Fibroblast of skin of right quadriceps (primary cell): ENCODE measurements at places on chromosomes 12 and 14.

- no peak for DNase-seq
Measured at GRCh38 chr12:11712491-11712890, 63.0 kb downstream of the ETV6 start.

DNA sequence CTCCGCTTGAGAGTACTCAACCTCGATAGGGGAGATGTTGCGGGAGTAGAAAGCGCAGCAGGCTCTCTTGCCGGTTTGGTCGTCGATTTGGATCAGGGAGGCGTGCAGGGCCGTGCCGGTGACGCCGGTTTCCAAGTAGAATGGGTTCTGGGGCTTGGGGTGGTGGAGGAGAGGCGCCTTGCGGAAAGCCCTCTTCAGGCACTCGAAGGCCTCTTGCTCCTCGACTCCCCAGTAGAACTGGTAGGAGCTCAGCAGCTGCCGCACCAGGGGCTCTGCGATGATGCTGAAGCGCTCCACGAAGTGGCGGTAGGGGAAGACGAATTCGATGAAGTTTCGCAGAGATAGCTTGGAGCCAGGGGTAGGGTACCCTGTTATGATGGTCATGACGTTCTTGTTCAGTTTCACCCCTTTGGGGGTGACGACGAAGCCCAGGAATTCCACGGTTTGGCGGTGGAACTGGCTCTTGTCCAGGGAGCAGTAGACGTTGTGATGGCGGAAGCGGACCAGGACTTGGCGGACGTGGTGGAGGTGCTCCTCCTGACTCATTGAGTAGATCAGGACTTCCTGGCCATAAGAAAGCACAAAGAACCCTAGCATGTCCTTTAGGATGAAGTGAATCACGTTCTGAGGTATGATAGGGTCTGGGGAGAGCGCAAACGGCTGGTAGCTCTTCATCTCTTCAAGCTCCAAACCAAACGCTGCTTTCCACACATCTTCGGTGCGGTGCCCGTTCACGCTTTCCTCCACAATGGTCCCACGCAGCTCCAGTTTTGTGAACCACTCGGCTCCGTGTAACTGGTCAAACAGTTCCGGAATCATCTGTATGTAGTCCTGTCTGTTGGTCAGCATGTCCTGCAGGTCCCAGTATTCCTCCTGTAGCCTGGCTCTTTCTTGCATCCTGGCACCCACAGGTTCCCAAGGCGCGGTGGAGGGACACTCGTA lies 21.2 kb downstream of the RTL1 start:
- DNase-seq, result no peak

- DNase-seq, result no peak
Measured at GRCh38 chr12:71848212-71848611, 8.7 kb downstream of the TBC1D15 start.

DNA sequence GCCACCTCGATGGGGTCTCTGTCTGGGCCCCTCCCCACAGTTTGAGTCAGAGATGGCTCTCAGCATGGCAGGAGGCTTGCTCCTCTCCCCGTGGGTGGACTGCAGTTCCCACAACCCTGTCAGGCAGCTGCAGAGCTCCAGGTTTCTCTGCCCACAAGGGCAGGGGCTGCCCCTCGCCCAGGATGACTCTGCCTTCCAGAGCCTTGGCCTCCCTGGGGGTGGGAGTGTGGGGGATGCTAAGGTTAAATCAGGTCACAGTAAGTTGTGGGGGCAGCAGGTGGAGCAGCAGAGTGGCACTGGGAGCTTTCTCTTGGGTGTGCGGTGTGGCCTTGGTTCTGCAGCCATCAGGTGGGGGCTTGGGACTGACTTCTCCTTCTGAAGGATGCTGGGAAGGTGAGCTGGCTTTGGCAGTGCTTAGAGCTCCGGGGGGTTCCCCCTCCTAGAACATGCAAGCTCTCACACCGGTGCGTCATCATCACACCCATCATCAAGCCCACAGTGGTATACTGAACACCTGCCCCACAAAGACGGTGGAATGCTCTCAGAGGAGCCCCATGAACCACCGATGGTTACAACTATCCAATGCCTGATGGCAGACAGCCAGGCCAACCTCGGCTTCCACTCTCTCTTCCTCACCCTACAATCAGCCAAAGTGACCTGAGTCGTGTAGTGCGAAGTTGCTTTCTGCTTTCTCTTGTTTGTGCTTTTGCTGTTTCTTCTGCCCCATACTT lies 39.7 kb downstream of the ERH start:
- no peak for DNase-seq

DNA sequence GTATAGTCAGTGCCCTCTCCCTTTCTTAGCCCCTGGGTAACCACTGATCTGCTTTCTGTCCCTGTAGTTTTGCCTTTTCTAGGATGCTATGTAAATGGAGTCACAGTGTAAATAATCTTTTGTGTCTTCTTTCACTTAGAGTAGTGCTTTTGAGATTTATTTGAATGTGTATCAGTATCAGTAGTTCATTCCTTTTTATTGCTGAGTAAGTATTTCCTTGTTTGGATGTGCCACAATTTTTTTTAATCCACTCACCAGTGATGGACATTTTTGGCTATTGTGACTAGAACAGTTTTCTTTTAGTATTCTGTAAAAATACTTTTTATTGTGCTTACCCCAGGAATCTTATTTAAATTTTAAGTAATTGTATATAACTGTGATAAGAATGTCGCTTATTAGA lies 3.4 kb downstream of the MARK3 start:
- DNase-seq, result no peak

- DNase-seq, result no peak
Measured at GRCh38 chr14:92560106-92560865, 46.7 kb downstream of the RIN3 start.

GRCh38 chr12:3298603-3299002 lies 192.4 kb upstream of the PRMT8 start:
- DNase-seq, result no peak

DNA sequence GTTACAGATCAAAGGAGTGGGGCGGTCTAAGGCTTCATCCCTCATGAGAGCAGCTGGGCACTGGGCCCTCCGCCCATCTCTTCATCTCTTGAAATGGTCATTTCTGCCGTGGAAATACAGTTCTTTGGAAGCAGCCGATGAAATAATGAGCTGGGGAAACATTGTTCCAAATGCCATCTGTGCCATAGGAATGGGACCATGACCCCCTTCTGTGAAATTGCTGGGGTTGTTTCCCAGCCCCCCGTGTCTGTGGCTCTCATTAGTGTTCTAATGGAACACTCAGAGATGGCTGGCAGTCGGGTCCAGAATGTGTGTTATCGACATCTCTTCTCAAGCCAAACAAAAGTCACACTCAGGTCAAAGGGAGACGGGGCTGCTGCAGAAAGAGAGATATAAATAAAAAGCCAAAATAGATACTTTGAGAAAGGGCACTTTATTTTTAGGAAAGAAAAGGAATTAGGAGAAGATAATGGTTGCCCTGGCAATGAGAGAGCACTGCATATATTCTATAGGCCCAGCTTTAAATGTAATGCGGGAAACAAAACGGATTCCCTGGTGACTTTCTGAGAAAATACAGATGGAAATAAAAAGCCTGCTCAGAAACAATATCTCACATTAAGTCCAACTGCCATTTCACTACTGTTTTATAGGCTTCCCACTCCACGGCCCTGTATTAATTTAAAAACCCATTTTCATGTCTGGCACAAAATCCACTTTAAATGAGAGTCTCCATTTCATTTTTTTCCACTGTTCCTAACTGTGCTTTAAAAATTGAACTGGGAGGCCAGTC lies 107.1 kb downstream of the TTC8 start:
- no peak for DNase-seq

DNA sequence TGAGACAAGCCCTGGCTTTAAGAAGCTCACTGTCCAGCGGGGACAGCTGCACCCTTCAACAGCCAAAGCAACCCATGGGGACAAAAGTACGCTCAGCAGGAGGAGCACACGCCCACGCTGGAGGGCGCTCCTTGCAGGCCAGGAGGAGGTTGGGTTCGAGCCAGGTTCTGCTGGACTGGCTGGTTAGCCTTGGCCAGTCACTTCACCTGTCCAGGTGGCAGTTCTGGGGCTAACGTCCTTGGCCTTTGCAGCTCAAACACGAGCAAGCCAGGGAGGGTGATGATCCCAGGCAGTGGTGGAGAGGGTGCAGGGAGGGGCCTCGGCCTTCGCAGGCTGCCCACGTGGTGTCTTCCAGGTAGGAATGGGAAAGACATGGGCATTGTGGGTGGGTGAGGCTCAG lies 13.1 kb downstream of the CHGA start:
- no peak for DNase-seq

GRCh38 chr12:111195316-111195715 lies 173.6 kb downstream of the PHETA1 start:
- DNase-seq, result no peak

- DNase-seq, result peak; percentile 73
Measured at GRCh38 chr14:100679707-100680438, 46.8 kb upstream of the DLK1 start.

DNA sequence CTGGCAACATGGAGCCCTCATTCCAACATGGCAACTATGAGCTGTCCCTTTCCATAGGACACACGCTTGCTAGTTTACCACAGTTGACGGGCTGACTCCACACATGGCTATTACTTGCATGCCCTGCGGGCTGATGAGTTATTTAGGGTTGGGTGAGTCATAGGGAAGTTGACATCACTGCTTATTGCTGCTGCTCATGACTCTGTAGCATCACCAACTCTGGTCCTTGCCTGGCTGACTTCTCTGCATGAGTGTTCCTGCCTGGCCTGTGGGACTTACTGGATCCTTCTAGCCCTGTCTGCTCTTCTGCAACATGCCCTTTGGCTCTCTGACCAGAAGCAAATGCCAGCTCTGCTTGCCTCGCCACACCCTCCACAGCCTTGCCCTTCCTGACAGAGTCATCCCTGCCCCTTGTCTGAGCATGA lies 199.5 kb downstream of the ANO6 start:
- DNase-seq, result peak; percentile 99

DNA sequence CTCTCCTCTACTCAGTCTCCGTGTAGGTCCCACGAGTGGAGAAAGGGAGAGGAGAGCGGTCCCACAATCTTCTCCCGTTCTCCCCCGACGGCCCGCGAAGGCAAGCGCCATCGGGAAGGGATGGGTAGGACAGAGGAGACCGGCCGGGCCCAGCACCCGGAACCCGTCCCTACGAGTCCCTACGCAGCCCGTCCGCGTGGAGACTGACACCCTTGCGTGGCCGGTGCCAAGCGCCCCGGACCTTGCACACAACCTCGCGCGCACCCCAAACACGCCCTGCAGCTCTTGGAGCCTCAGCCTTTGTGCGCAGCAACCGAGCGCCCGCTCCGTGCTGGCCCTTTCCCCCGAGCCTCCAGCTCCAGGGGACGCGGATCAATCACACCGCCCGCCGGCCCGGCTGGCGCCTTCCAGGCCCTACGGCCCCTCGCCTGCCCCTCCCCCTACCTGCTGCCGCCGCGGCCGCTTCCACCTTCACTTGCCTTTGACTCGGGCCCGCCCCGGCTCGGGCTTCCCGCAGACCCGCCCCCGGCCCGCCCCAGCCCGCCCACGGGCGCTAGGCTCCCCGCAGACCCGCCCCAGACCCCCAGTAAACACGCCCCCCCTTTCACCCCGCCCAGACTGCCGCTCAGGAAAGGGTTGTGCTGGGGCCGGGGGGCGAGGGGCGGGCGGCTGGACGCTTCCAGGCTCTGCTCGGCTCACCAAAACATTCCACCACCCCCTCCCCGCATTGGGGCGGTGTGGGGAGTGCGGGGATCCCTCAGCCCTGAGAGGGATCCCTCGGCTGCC lies at the start of gene NDRG2:
Gene NDRG2, minus strand, starts transcription at position 477 of the 786 bp plus-strand sequence. CDS start 1,746 bp downstream, outside the sequence.
- peak; percentile 34 for DNase-seq

DNA sequence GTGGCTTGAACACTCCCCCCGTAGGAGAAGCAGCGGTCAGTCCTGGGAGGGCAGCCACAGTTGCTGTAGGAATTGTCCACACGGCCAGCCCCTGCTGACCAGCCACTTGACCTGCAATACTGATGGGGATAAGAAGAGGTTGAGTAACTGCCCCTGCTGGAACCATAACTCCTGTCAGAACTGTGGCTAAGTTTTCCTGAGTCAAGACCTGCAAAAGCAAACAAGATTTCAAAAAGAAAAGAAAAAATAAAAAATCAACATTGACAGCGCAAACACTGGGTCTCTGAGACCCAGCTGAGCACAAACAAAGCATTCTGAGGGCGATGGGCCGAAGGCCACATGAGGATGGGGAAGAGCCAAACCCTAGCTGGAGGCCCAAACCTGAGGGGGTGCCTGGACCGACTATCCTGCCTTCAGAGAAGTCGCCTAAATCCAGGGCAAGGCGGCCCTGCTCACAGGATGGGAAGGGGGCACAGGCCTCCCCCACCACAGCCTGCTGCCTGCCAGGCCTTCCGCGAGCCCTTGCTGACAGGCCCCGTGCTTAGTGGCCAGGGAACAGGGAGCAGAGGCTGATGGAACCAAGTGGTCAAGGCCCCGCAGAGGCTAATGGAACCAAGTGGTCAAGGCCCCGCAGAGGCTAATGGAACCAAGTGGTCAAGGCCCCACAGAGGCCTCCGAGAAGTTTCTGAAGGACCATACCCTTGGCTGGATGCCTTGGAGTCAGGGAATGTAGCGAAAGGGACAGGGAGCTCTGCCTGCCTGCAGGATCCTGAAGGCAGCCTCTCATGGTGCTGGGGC lies 19.1 kb downstream of the POU6F1 start:
- DNase-seq, result no peak

DNA sequence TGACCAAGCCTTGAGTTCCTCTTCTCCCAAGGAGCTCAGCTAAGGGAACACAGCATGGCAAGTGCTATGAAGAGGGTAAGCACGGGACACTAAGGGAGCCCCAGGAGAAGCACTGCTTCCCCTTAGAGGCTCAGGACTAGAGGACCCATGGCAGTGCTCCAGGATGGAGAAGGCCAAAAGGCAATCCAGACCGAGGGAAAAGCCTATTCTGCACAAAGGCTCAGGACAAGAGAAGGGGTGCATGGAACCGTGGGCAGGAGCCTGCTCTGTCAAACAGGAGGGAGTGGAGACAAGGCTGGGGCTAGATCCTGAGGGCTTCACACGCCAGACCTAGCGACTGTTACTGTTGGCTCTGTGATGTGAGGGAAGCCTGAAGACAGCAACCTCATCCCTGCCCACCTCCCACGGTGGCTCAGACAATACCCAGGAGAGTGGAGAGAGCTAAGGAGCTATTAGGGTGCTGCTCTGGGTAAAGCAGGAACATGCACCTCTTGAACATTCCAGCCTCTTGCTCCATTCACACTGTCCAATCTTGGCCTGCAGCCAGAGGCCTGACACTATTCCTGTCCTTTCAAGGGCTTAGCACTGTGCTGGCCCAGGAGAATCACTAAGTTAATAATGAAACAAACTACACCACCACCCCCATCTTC lies 24.2 kb downstream of the OTUB2 start:
- no peak for DNase-seq

DNA sequence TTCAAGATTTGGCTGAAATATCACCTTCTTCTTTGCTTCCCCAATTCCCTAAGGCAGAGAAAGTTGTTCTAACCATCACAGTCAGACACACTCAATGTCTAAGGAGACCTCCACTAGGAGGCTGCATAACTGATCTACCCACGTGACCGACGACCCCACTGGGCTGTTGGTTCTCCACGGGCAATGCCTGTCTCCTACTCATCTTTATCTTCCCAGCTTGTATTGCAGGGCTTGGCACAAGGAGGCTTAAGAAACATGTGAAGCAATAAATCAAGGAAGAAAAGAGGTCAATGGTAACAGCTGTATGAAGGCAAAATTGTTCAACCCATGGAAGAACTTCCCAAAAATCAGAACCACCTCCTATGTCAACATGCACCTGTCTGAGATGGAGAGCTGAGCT lies 27.1 kb downstream of the NT5DC3 start:
- DNase-seq, result no peak
